CD4-positive, alpha-beta T cell treated with Interleukin-4 for 4 hours (primary cell): ENCODE measurements at places on chromosomes 5 and 9.

- no peak for DNase-seq
These were observed 292.3 kb upstream of the CD180 start for GRCh38 chr5:67488885-67489284.

- DNase-seq: no peak
These were observed 21.9 kb downstream of the CD14 start for GRCh38 chr5:140611020-140611521.

- DNase-seq: no peak
These were observed 134.4 kb downstream of the RFX3 start for GRCh38 chr9:3391414-3391813.

GRCh38 chr5:9329125-9329524, 216.8 kb downstream of the SEMA5A start:
- no peak for DNase-seq

DNA sequence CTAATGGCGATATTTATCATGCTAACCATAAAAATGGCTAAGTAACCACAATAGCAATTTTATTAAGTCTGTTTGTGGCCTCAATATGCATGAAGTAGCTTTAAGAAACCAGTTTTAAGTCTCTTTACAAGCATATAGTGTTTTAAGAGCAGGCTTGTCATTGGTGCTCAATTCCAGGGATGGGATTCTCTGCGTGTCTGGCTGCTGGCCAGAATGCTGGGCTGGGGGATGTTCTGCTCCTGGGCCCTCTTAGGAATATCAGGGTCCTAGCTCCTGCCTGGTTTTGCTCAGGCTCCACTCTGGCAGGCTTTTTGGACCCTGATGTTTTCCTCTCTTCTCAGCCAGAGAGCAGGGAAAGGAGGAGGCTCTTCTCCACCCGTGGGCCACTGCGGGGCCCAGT, 127.2 kb downstream of the PDE8B start:
- DNase-seq: no peak
